PC-3 (cell line): ENCODE measurements at places on chromosomes 1 and 21. TPM values are rescaled to one million over a fixed set of nuclear protein-coding genes. Genes with fewer than 3 reads are reported as not detected.

DNA sequence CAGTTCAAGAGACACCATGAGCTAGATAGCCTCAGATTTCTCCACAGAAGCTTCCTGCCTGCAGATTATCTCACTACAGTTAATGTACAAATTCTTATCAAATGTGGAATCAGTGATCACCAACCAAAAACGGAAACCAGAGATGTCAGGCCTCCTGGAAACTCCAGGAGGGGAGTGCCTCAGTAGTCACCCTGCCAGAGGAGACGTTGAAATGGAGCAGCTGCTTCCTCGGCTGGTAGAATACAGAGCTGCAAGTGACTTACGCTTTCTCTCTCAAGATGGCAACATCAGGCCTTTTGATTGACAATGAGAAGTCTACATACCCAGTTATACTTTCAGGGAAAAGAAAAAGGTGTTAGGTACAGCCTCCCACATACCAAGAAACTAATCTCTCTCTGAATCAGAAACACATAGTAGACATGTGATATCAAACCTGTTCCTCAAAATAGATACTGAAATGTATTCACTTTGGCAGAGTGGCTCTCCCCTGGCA lies 52.2 kb downstream of the ACP6 start:
- DNase-seq, result no peak

GRCh38 chr1:200437556-200438203 lies 27.8 kb upstream of the ZNF281 start:
- peak; percentile 27 for DNase-seq

DNA sequence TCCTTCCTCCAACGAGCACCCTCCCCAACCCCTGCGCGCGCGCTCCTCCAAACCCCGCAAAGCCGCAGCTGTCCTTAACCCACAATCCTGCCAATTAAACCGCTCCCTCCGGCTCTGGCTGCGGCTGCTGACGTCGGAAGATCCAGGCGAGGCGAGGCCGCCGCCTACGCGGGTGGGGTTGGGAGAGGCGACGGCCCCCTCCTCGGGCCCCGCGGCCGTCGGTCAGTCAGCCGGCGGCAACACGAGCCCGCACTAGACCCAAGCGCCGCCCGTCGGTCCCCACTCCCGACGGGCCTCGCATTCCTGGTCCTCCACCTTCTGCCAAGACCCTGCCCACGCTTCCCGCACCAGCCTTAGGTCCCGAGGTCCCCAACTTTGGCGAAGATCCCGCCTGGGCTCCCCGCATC lies 75.4 kb downstream of the VWA5B1 start:
- DNase-seq, result peak; percentile 10

- no peak for DNase-seq
These were observed 177.3 kb downstream of the CHRM3 start for GRCh38 chr1:239563681-239564080.

- DNase-seq, result no peak
These were observed 365.2 kb downstream of the USP25 start for GRCh38 chr21:16095005-16095404.

The GUCA2A gene
- not detected in 2 replicates for total RNA-seq

GRCh38 chr1:246350745-246351144 lies 156.3 kb downstream of the SMYD3 start:
- DNase-seq, result no peak

- DNase-seq, result peak; percentile 29
These were observed 78.6 kb downstream of the IVNS1ABP start for GRCh38 chr1:185238447-185238846.

DNA sequence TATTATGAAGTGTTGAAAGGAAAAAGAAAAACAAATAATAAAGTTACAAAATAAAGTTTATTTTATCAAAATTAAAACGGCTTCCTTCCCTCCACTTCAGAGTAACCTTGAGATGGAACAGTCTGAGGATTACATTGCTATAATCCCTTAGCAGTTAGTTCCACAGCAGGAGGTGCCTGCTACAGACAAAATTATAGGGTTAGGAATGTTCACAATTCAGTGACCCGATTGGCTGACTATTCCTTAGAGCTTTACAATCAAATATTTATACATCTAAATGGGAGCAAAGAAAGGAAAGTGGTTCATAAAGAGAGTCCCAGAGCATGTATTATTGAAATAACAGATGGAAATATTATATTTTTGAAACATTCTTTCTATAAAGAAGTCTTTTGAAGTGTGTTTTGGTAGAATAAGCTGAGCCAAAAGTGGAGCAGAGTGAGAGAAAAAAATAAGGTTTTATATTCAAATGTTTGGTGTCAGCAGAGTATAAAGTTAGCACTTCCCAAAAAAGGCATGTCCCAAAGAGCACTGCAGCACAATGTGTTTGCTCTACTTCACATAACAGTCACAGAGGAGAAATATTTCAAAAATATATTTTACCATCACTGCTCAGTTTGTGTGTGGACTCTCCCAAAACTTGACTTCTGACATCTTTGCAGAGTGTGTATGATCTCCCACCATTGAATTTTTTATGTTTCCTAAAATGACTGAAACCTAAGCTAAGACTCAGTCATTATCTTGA lies 71.4 kb upstream of the GORAB start:
- DNase-seq, result no peak

DNA sequence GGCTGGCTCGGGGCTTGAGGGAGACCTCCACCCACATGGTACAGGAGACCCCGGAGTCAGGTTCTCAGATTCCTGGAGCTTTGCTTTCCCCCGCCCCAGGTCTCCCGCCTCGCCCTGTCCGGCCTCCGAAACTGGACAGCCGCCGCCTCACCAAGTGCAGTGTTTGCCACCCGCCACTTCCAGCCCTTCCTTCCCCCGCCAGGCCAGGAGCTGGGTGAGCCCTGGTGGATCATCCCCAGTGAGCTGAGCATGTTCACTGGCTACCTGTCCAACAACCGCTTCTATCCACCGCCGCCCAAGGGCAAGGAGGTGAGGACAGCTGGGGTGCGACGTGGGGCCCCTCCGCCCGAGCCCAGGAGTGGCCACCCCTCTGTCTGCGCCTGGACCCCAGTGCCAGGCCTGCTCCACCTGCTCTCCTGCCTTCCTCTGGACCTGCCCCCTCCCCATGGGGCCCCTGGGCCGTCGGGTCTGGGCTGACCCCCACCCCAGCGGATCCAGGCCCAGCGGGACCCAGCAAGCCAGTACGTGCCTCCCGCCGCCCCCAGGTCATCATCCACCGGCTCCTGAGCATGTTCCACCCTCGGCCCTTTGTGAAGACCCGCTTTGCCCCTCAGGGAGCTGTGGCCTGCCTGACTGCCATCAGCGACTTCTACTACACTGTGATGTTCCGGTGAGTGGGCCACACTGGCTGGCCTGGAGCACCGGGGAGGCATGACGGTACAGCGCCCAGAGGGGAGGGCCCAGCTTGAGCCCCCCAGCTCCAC lies 8.7 kb downstream of the SELENON start:
- DNase-seq, result no peak

DNA sequence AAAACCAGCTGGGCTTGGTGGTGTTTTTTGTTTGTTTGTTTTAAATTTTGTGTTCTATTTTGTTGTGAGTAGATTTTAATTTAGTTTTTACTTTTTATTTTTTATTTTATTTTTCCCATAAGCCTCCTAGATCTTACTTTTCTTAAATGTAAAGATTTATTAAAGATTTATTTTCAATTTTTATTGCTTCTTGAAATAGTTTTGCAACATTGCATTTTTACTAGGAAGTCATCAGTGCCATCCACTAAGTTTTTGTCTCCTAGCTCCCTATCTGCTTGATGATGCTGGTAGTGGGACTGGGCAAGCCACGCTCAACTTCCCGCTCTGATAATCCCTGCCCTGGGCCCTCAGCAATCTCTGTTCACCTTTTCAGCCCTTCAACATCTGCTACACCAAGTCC lies 175.4 kb downstream of the CDC7 start:
- DNase-seq, result no peak

GRCh38 chr1:164953098-164953497 lies 394.1 kb downstream of the PBX1 start:
- no peak for DNase-seq

- no peak for DNase-seq
These were observed 1.8 kb downstream of the NHLH2 start for GRCh38 chr1:115839029-115839678.

DNA sequence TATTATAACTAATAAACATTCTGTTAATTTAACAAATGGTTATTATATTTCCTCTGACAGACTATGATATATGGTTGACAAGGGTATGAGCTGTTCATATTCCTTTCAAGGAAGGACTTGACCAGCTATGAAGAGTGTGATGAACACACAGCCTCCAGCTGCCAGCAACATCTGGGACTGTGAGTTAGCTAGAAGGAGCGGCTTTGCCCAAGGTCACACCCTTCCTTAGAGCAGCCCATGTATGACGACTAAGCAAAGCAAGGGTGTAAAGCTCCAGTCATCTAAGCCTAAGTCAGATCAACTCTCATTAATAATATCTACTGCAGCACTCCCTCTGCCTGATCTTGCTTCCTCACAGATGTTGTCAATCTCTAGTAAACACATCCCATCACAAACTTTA lies 355.4 kb downstream of the PLPP3 start:
- no peak for DNase-seq

DNA sequence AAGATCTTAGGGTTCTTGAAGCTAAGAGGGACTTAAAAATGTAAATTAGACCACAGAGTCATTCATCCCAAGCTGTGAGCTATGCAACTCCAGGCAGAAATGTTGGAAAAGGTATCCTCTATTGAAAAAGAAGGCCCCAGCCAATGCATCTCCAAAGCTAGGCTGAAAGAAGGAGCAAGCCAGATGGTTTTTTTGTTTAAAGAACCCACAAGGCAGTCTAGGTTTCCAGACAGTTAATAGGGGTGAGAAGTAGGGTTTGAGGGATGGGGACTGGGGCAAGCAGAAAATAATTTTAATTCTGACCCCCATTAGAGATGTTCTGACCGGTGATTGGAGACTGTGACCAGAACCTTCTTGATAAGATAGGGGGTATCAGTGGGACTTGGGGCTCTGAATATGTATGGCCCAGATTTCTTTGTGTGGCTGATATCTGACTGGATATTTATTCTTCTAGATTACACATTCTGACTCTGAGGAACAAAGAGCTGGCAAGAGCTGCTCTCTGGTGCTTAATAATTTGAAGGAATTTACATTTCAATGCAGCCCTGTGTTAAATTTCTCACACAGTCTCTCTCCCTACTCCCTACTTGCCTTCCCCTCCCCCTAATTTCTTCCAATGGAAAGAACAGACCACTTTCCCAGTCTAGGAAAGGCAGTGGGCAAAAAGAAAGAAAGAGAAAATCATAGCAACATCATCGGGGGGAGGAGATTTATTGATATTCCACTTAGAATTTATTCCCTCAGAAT lies 104.9 kb downstream of the NUF2 start:
- DNase-seq, result no peak

- peak; percentile 99 for DNase-seq
These were observed 61.3 kb downstream of the FAAP20 start for GRCh38 chr1:2133039-2133878.

The CD1B gene
- total RNA-seq, result not detected in 2 replicates

The ZNF593OS gene
- not detected in 2 replicates for total RNA-seq

GRCh38 chr1:30146448-30146847 lies 576.9 kb downstream of the MATN1 start:
- DNase-seq, result no peak

DNA sequence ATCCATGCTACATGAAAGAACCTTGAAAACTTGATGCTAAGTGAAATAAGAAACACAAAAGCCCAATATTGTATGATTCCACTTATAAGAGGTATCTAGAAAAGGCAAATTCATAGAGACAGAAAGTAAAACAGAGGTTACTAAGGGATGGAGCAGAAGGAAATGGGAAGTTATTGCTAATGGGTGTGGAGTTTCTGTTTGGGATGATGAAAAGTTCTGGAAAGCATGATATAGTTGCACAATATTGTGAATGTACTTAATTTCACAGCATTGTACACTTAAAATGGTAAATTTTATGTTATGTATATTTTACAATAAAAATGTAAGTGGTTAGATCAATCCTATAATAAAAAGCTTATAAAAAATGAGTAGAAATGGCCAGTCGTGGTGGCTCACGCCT lies 1.6 kb upstream of the NECAP2 start:
- DNase-seq, result no peak

- DNase-seq, result no peak
These were observed 57.4 kb upstream of the CXADR start for GRCh38 chr21:17455451-17455850.

DNA sequence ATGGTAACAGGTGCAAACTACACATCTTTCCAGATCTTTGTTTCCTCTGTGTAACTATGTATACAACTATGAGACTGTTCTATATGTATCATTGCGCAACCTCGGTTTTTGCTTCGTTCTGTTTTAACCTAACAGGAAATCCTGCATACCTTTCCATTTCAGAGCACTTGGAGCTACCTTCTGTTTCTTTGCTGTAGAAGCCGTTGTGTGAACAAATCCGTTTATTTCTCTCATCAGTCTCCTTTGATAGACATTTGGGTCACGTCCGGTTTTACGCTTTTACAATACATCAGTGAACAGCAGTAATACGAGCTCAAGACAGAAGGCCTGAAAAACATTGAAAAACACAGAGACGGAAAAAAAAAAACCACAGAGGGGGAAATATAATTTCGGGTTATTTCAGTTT lies 10.5 kb downstream of the ATP5IF1 start:
- DNase-seq, result peak; percentile 90

DNA sequence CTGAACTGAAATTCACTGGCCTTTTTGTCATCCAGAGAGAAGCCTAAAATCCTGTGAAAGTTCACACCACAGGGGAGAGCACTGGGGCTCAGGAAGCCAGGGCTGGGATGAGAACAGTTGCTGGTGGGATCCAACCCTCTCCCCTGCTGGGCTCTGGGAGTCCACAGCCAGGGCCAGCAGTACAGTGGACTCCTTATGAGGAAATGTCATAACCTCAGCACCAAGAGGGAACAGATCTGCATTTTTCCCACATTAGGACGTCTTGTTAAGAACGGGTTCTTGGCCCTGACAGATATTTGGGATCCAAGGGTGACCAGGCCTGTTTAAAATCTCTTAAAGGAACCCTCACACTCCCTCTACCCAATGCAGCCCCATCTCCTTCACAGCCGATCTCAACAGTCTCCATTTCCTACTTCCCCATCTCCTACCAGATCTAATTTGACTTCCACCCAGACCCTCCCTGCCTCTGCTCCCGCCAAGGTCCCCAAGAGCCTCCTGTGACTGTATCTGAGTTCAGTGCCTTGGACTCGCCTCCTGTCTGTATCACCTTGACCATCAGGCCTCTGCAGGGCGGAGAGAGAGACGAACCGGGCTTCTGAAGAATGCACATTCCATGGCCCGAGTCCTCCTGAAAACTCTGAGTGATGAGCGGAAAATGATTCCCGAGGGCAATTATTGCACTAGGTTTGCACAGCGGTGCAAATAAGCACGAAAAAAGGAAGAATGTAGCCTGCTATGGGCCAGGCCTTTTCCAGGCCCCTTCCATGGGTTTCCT lies 159.9 kb downstream of the TRABD2B start:
- no peak for DNase-seq

- peak; percentile 68 for DNase-seq
These were observed 19.1 kb upstream of the NCF2 start for GRCh38 chr1:183609313-183609712.

GRCh38 chr1:88608139-88608943 lies 75.7 kb upstream of the PKN2 start:
- peak; percentile 71 for DNase-seq

- no peak for DNase-seq
These were observed 168.4 kb downstream of the ZZZ3 start for GRCh38 chr1:77513839-77514763.

The ADORA1 gene
- 1.4 and 3.9 TPM in 2 replicates for total RNA-seq

The NHLH1 gene
- total RNA-seq, result not detected in 2 replicates

- peak; percentile 76 for DNase-seq
These were observed 24.5 kb downstream of the OSCP1 start for GRCh38 chr1:36425791-36426190.
